ENCODE measurements at places on chromosomes 7 and 10. TPM values are rescaled to one million over a fixed set of nuclear protein-coding genes. Genes with fewer than 3 reads are reported as not detected.
A peak's percentile ranks its signal among the peaks of the same experiment; 100 is the strongest.

Gene ELFN1
- total RNA-seq, result 0.43 TPM

Gene SLC13A1
- not detected for total RNA-seq

- no peak for DNase-seq
- peaks cover 20% of the 10 kb centered on the region for H3K4me1 ChIP-seq
- no peak overlapping the region for H3K27ac ChIP-seq
- H3K4me3 ChIP-seq, result no peak overlapping the region
- H3K36me3 ChIP-seq, result no peaks in the 10 kb centered on the region
- no peaks in the 10 kb centered on the region for H3K27me3 ChIP-seq
Observed at GRCh38 chr10:129099486-129099885, 367.6 kb upstream of the MGMT start.

GRCh38 chr7:135980665-135981180, 3.6 kb upstream of the MTPN start:
- DNase-seq, result peak; percentile 5
- H3K36me3 ChIP-seq, result no peaks in the 10 kb centered on the region
- no peak overlapping the region for H3K4me3 ChIP-seq
- peak overlapping the region; percentile 34 for H3K27ac ChIP-seq
- peaks cover 4% of the 10 kb centered on the region for H3K4me1 ChIP-seq
